SK-N-DZ (cell line): ENCODE measurements at places on chromosomes 5 and 9.

GRCh38 chr5:42274913-42275312 is 148.3 kb upstream of the GHR start:
- DNase-seq = no peak

DNA sequence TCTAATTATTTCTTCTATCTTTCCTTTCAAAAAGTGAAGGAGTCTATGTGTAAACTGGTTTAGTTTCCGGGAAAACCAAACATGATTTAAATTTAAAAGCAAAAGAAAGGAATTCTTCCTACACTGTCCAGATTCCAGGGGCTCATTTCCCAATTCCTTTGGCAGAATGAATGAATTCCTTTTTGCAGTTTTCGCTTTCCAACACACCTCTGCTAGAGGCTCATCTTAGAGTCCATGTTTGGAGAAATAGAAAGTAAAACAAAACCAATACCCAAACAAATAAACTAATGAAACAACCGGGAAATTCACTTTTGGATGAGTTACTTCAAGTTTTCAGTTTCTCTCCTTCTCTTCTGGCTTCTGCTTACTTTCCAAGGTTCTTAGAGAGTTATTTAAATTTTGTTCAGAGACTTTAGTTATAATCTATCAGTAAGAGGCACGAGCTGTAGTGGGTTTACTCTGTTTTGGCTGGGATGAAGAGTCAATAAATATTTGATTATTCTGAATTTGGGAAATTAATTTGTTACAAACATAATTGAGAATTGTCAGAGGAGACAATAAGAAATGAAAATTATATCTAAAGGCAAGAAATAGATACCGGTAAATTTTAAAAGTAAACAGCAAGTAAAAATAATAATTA is 365.0 kb upstream of the CDH9 start:
- DNase-seq = no peak

GRCh38 chr5:36576721-36577120 is 29.7 kb upstream of the SLC1A3 start:
- DNase-seq = no peak

- DNase-seq = peak; percentile 76
Observed at GRCh38 chr9:127664678-127665507, 41.9 kb upstream of the CFAP157 start.

GRCh38 chr5:120873083-120873482 is 409.0 kb downstream of the PRR16 start:
- DNase-seq = no peak

DNA sequence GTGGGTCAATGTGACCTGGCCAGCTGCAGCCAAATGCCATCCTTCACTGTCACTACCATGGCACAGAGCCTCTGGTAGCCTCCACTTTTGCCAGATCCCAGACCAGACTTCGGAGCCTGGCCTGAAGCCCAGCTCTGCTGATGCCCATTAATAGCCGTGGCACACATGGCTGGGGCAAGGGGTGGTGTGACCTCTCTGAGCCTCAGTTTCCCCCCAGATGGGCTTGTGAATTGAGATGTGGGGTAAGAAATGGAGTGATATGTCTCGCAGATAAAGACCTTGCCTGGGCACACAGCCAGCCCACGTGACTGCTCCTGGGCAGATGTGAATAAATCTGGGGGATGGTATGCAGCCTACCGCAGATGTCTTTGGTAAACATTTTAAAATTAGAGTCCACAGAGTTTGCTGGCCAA is 13.9 kb downstream of the SUSD3 start:
- DNase-seq = no peak

DNA sequence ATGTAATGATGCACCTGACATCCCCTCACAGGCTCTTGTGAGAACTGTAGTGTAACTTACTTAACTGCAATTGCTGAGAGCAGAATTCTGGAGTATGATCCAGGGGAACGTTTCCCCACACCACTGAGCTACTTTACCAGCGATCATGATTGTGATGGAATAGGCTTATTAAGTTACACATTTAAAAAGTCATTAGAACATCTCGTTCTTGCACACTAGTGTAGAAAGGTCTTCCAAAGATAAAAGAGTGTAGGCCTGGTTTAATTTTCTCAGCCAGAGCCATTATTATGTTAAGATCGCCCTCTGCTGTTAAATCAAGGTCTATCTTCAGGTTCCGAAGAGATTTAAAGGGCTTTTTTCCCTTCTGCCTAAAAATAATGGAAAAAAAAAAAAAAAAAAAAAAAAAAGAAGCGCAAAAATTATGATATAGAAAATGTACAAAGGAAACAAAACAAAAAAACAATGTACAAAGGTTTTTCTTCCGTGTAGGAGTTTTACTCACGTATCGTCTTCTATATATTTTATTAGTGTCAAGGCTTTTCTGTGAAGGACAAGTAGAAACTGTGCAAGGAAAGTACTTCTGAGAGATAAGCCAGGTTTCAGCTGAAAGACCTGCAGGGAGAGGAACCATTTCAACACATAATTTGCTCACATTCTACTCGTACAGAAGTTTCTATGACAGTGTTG is 18.6 kb upstream of the MOB3B start:
- DNase-seq = no peak

DNA sequence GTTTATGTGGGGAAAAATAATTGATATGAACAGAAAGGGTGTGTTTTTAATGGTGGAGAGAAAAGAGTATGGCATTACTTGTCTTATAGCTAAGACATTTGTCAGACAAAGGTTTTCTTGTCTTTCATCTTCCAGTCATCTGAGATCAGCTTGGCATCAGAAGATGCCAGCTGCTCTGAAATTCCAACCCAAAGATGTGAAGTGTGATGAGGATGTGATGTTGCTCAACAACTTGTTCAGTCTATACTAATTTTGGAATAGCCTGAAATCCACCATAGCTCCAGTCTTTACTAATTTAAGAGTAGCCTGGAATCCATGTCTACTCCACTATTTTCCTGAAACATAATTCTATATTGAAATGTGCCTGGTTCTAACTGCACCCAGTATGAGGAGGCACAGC is 182.3 kb downstream of the CFAP90 start:
- no peak for DNase-seq

DNA sequence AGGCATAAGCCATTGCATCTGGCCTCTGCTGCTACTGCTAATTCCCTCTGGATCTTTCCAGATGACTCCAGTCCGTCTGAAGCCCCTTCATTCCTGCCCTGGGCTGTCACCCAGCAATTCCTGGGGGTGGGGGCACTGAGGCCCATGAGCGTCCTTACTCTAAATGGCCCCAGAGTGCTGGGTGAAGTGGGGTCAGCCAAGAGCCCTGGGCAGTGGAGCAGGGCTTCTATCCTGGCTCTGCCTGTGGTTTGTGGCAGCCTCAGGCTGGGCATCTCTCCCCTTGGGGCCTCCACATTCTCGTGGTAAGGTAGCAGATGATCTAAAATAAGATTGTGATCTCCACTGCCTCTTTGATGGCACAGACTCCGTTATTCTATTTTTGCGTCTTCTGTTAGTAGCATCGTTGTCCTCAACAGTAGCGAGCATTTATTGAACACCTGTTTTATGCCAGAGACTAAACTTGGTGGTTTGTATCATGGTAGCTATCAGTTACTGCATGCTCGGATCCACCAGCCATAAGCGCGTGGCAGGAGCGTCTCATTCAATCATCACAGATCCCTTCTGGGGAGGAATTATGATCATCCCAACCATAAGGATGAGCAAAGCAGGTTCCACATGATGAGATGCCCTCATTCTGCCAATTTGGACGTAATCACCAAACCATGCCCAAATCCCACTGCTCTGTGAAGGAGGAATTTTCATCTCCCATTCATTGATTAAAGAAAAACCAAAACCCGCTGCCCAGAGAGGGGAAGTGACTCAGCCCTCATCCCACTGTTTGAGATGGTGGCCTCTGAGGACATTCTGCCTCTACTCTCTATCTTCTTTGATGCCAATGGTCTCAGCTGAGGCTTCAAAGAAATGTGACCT is 21.9 kb upstream of the DUSP1 start:
- DNase-seq = no peak

- DNase-seq = no peak
Observed at GRCh38 chr5:95223566-95224258, 61.2 kb downstream of the MCTP1 start.

- no peak for DNase-seq
Observed at GRCh38 chr5:14261235-14261634, 118.1 kb downstream of the TRIO start.

GRCh38 chr9:38482918-38483592 is 58.8 kb upstream of the IGFBPL1 start:
- DNase-seq = no peak

DNA sequence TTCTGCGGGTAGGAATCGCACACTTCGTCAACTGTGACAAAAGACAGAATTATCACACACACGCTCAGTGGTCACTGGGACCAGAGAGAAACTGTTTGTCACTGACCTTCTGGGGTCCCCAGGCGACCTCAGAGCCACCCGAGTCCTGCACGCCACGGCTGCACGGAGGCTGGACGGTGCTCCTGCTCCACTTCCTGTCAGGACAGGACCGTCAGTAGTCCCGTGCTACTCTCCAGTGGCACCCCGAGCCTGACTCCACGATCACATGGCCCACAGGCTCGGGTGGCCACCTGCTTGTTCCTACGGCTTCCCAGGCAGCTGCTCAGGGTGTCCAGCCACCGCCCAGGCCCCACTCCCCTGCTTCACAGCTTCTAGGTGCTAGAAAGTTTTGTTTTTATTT is 17.9 kb downstream of the MRNIP start:
- DNase-seq = no peak

DNA sequence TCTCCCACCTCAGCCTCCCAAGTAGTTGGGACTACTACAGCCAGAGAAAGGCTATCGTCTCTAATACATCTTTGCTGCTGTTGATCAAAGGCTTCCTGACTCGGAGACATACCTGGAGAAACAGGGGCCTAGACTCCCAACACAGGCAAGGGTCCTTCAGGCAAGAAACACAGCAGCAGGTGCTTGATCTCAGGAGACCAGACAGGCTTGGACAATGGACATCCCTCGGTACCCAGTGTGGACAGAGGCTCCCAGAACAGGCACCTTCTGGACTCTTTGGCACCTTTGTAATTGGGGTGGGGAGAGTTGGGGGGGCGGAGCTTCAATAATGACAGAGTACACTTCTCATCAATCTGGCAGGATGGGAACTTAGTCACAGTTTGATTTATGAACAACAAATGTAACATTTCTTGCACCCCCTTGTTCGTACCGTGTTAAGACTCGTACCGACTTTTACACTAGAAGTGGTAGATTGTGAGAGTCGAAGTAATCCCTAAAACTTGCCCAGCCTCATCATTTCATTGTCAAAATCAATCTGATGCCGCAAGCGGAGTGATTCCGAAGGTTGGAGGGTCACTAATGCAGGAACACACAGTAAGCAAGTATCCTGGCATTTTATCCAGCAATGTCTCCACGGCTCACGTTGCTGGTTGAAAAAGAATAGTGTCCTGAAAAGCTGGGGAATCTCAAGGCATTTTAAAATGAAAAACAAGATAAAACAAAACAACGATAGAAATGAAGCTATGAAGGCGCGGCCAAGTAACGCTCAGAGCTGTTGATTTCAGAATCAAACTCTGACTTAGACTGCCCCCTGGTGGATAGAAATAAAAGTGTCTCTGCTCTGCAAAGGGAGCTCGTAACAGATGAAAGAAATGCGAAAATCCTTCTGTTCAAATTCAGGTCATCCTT is 46.4 kb upstream of the STK32A start:
- DNase-seq = peak; percentile 69
